ENCODE measurements at places on chromosomes 11 and 22.

GRCh38 chr22:50304528-50305392, 2.7 kb downstream of the PLXNB2 start:
- DNase-seq, result no peak

- DNase-seq, result no peak
These were observed 18.4 kb downstream of the DEUP1 start for GRCh38 chr11:93348930-93349329.

- DNase-seq, result no peak
These were observed 46.3 kb downstream of the ANO1 start for GRCh38 chr11:70124321-70125000.

DNA sequence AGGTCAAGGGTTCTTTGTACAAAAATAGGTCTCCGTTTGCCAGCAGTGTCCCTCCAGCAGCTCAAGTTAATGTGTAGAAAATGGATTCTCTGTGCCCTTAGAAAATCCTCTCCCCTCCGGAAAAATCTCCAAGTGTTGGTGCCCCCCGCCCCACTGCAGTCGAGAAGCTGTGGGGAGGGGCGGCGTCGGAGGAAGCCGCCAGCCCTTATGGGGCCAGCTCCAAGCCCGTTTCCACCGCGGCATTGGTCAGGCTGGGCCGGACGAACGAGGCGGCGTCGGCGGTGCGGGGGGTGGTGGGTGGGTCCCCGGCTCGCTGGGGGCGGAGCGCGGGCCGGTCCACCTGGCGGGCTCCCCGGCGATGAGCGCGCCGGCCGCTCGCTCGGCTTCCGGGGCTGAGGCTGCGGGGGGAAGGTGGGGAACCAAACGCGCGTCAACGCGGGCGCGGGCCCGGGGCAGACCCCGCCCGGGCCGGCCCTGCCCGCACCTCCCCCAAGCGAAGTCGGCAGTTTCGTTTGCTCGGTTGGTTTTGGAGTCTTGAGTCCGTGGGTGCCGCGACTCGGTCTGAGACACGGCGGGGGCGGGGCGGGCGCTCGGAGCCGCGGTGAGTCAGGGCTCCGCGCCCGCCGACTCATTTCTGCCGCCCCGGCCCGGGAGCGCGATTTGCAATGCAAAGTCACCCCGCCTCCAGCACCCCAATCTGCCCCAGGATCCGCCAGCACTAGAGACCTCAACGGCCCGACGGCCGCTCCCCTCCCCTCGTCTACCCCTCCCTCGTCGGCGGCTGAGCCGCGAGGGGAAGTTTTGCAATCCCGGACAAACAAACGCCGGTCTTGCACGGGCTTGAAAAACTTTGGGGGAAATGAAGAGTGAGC, 1.4 kb downstream of the ASCL2 start:
- no peak for DNase-seq

DNA sequence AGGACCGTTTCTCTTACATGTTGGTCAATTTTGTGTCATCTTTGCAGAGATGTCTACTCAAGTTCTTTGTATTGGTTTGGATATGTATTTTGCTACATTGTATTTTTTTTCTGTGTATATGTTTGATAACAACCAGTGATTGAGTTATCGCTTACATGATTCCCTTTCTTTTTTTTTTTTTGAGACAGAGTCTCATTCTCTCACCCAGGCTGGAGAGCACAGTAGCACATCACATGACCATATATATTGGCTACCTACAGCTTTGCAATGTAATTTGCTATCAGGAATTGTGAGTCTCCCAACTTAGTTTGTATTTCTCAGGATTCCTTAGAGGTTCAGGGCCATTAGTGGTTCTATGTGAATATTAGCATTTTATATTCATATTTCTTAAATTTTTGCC, 59.5 kb downstream of the LRRC74B start:
- DNase-seq, result no peak

GRCh38 chr11:102640946-102641345, 15.8 kb upstream of the MMP20 start:
- no peak for DNase-seq

DNA sequence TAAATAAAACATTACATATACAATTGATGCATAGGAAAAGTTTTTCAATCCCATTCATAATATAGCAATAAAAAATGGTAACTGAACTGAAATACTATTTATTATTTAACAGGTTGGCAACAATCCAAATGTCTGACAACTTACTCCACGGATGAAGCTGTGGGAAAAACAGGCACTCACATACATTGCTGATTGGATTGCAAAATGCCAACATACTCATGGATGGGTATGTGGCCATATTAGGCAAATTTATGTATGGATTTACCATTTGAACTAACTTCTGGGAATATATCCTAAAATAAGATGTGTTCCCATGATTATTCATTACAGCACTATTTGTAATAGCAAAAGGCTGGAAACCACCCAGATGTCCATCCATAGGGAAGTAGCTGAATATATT, 3.2 kb upstream of the BIRC2 start:
- DNase-seq, result no peak

- no peak for DNase-seq
These were observed 69.1 kb downstream of the C11orf87 start for GRCh38 chr11:109490953-109491635.

DNA sequence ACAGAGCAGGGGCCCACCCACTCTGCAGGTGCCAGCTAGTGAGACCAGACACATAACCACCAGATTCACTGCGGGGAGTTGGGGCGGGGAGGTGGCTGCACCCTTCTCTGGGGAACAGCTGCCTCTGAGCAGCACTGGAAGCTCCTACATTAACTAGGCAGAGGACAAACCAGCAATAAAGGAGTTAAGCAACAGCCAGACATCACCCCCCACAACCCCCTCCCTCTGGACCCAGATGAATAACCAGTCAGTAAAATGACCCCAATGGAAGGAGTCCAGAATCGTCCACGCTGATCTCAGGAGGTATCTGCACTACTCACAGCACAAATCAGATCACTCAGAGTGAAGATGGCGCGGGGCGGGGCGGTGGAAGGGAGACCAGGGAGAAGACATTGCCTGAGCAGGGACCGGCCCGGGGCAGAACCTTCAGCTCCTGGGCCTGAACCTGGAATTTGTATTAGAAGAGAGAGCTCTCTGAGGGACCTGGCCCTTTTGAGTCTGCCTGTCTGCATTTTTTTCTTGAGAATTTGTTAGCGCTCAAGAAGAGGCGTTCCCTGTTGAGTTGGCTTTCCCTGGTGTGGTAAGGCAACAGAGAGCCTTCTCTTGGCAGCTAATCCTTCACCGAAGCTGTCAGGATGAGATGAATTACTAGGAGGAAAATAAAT, 125.5 kb upstream of the NCAM1 start:
- DNase-seq, result no peak

DNA sequence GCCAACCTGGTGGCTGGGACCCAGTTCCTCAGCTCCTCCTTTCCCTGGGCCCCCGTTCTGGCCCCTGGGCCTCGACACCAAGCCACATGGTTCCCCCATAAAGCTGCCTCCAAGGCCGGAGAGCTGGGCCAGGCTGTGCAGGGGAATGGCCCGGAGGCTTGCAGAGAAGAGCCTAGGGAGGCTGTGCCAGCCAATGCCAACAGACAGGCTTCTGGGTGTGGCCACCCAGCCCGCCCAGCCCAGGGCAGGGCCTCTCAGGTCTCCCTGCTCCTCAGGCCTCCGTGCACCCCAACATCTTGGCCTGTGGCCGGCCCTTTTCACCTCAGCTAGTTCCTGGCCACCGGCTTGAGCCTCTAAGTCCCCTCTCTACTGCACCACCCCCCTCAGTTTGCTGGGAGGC, 17.4 kb upstream of the FLRT1 start:
- no peak for DNase-seq

GRCh38 chr11:210122-210802, 2.8 kb downstream of the RIC8A start:
- DNase-seq, result no peak

- no peak for DNase-seq
These were observed 47.9 kb downstream of the KCNQ1OT1 start for GRCh38 chr11:2651826-2652271.

GRCh38 chr11:132858223-132858622, 674.1 kb downstream of the OPCML start:
- peak; percentile 44 for DNase-seq

DNA sequence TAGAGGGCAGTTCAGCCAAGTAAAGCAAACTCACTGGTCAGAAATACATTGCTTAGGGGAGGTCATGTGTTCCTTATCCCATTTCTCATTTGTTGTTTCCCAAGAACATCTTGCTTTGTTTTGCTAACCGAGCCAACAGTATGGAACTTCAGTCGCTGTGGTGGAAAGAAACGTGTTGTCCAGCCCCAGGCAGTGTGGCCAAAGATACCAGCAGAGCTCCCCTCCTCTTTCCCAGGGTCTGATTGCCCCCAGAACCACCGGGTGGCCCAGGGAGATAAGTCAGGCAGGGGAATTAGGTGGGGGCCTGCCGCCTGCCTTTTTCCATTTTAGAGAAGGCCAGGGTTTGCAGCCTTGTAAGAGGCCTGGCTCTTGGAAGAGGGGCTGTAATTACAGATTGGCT, 98.7 kb upstream of the CRYBB3 start:
- no peak for DNase-seq

GRCh38 chr11:113701491-113701890, 4.6 kb downstream of the TMPRSS5 start:
- no peak for DNase-seq

DNA sequence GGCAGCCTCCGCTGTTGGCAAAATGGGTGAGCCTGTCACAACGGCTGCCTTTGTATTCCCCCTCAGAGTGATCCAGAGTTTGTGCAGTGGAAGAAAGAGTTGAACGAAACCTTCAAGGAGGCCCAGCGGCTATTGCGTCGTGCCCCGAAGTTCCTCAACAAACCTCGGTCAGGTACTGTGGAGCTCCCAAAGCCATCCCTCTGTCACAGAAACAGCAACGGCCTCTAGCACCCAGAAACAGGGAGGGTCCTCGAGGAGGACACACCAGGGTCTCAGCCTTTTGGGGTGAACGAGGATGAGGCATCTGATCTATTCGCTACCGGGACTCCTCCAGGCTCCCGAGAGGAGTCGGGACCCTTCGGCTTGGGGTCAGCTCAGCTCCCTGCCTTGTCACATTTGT, 19.8 kb upstream of the MYO18B start:
- DNase-seq, result no peak

GRCh38 chr11:35491231-35491871, 34.1 kb downstream of the PAMR1 start:
- peak; percentile 38 for DNase-seq

- no peak for DNase-seq
These were observed 62.2 kb upstream of the B3GAT1 start for GRCh38 chr11:134474070-134474860.

- no peak for DNase-seq
These were observed 30.7 kb downstream of the ARHGAP1 start for GRCh38 chr11:46669711-46670139.

GRCh38 chr11:44624761-44625221, 59.3 kb downstream of the CD82 start:
- peak; percentile 3 for DNase-seq

- DNase-seq, result peak; percentile 53
These were observed 8.9 kb downstream of the HPX start for GRCh38 chr11:6431861-6432260.

- DNase-seq, result no peak
These were observed 6.8 kb downstream of the NHERF4 start for GRCh38 chr11:119192111-119192510.

DNA sequence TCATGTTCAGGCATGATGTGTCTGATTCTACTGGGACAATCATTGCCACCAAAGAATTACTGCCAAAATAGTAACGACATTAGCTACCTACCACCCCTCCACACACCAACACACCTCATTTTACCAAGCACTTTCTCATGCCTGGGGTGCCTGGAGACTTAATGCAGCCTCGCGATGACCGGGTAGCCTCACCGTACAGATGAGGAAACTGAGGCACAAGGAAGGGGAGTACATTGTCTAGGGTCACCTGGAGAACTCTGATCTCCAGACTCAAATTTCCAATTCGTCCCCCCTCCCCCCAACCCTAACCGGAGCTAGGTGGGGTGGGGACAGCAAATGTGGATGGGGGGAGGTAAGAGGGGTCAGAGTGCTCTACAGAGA, 2.7 kb upstream of the RTN4RL2 start:
- DNase-seq, result no peak

DNA sequence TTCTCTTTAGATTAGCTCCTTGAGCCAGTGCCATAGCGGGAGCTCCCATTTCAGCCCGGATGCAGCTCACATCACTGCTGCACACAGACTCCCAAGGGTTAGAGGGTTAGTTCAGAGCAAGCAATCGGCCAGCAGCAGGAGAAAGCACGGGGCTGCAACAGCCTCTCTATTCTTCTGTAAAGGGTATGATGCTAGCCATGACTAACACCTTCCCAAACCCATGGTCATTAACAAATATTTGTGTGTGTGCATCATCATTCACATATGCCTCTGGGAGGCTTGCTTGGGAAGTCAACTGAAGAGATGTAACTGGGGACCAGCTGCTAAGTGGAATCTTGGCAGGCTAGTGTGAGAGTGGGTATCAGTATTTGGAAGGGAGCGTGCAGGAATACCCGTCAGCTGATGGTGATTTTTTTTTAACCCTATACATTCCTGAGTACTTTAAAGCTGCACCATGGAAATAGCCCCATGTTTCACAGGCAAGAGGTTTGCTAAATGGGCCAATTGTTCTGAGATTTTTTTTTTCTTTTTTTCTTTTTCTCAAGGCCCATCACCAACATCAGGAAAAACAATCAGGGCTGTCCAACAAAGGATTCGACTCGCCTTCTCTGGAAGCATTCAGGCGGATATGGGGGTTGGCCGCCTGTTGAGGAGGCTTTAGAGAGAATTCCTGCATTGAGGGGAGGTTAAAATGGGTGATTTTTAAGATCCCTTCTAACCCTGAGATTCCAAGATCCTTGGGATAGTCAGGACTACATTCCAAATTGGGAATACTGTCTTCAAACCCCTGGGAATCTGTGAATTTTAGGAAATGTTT, 33.2 kb upstream of the CCDC89 start:
- peak; percentile 95 for DNase-seq

DNA sequence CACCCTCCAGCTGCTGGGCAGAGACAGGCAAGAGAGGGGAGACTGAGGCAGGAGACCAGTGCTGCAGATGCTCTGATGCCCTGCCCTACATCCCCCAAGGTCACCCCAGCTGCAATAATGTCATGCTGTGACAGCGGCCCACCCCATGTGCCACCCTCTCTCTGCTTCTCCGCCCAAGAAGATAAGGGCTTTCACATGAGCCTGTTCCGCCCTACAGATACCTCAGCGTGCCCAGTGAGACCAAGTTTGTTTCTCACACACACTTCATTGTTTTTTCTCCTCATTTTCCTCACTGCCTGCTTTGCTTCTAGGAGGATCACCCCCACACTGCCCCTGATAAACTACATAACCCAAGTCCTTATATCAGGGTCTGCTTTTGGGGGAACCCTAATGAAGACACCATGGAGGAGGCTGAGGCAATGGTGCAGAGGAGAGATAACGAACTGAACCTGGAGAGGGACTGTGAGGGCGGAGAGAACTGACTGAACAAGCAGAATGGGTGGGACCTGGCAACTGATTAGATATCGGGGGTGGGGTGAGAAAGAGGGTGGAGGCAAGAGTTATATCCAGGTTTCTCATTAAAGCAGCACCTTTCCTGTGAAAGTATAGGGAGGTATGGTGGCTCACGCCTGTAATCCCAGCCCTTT, 37.5 kb upstream of the TSKU start:
- DNase-seq, result no peak

DNA sequence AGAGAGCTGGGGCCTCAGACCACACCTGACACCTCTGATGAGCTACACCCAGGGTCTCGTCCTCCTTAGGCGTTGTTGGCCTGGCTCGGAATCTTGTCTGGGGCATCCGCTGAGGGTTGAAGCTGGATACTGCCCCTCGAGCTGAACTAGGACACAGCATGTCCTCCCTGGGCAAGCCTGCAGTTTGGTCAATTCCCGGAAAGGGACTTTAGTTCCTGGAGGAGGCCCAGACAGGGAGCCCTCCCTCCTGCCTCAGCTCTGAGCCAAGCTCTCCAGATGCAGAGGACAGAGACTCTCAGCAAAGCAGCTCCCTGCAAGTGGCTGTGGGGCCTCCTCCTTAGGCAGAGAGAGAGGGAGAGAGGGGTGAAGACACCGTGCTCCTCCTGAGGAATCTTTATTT, 4.9 kb downstream of the APOL3 start:
- no peak for DNase-seq
